Stimulated activated CD4-positive, alpha-beta T cell treated with anti-CD3 and anti-CD28 coated beads, Interleukin-1b, Interleukin-23, amount 100 ng/mL, for 1 hour (primary cell): ENCODE measurements at places on chromosomes 13 and 19.

DNA sequence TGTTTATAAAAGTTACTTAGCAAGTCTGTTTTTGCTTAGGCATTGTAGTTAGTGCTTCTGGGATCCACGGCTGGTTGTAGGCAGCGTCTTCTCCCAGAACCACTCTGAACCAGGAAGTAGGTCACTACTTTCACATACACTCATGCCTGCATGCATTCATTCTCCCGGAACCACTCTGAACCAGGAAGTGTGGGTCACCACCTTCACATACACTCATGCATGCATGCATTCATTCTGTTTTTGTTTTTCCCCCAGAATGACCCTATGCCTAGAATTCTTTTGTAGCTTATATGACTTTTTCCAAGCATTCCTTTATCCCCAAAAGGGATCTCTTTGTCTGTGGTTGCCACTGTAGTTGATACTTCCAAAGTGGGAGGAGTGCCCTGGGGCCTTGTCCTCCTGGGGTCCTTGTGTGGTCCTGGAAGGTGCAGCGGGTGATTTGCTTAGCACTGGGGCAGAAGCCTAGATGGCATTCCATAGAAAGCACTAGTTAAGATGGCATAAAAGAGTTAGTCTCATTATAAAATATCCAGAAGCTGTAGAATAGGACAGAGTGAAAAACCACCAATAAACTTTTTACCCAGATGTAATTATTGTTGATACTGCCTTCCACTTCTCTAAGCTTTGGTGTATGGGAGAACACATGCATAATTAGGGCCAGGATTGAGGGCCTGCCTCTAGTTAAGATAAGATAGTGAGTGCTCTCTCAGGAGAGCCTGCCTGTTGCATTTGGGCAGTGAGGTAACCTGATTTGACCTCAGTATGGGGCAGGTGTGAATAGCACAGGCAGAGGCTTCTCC is 68.6 kb upstream of the TEX29 start:
- DNase-seq, result no peak

DNA sequence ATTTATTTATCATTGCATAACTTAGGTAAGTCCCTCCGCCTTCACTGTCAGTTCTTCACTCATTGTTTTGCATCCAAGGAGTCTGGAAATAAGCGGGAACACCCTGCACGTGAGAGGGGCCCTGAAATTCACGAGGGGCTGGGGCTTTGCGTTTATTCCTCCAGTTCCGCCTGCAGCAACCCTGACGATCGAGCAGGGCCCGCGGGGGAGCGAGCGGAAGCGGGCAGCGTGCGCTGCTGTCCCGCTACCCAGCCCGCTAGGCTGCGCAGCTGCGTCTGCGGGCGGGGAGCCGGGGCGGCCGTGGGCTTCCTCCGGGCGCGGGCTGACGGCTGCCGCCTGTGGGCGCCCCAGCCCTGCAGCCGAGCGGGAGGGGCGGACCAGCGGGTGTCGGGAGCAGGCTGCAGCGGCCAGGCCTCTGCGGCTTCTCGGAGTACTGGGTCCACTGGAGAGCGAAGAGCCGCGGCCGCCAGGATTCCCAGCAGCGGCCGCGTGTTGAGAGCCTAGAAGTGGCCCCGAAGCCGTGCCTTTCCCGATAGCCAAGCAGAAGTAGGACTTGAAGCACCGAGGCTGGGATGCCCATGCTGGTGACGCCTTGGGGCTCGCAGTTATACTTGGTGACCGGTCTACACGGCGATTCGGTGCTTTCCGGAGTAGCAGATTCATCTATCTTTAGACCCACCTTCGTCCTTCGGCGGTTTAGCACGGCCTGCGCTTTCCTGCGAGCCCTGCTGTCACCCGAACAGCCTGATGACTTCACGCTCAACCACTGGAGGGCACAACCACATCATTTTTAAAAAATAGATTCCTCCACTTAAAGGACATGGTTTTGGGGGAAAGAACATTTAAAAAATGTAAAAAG is 32.9 kb upstream of the SACS start:
- DNase-seq, result no peak

DNA sequence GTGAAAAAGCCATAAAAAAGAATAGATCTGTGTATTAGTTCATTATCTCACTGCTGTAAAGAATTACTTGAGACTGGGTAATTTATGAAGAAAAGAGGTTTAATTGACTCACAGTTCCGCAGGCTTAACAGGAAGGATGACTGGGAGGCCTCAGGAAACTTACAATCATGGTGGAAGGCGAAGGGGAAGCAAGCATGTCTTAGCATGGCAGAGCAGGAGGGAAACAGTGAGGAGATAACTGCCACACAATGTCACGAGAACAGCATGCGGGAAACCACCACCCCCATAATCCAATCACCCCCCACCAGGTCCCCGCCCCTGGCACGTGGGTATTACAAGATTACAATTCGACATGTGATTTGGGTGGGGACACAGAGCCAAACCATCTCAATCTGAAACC is 39.1 kb upstream of the EEF1AKMT1 start:
- DNase-seq, result no peak

DNA sequence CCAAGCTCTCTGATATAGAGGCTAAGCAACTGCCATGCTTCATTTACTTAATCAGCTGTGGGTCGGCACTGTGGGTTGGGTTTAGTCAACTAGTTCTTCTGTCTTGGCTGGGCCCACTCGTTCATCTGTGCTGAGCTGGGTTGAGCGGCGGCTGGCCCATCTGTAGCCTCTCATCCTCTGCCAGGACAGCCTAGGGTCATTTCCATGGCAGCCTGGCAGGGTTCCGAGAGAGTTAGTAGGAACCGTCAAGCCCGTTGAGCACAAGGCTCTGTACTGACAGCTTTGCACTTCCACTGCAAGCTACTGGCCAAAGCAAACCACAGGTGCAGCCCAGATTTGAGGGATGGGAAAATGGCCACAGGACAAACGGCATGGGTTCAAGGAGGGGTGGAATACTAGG is 6.6 kb upstream of the ZNF835 start:
- no peak for DNase-seq

DNA sequence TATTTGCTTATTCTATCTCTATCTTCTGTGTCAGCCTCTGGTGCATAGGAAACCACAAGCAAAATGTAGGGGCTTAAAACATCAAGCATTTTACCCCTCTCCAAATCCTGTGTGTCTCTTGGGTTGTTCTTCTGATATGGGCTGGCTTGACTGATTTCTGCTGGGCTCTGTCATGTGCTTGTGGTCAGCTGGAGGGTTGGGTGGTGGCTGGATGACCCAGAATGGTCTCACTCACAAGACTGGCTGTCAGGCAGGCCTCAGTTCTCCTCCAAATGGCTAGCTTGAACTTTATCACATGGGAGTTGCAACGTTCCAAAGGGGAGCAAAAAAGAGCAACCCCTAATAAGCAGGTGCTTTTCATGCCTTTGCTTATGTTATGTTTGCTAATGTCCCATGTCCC is 9.6 kb upstream of the LYPD5 start:
- DNase-seq, result no peak
